A549 treated with dexamethasone at 1 μM for 4 hours (cell line): ENCODE measurements at places on chromosomes 4 and X. TPM values are rescaled to one million over a fixed set of nuclear protein-coding genes. Genes with fewer than 3 reads are reported as not detected.

TMPRSS11A gene
- not detected in 5 replicates for total RNA-seq

NXF2 gene
- total RNA-seq = 0.07 TPM in 1 of 5 replicates, not detected in the others

RAB9B gene
- 0.02 to 0.05 TPM (median 0.04 TPM) in 4 of 5 replicates, not detected in the other for total RNA-seq

LDB2 gene
- total RNA-seq = not detected in 5 replicates

SULT1E1 gene
- total RNA-seq = not detected in 5 replicates
